ENCODE measurements at places on chromosomes 13 and 19.

- DNase-seq: no peak
These were observed 37.4 kb downstream of the FLT1 start for GRCh38 chr13:28457521-28457920.

GRCh38 chr13:23722726-23723453, 152.7 kb downstream of the TNFRSF19 start:
- DNase-seq: no peak

GRCh38 chr13:27293076-27293691, 22.6 kb downstream of the RASL11A start:
- DNase-seq: no peak

- DNase-seq: no peak
These were observed 8.6 kb downstream of the ZNF544 start for GRCh38 chr19:58237324-58237723.

DNA sequence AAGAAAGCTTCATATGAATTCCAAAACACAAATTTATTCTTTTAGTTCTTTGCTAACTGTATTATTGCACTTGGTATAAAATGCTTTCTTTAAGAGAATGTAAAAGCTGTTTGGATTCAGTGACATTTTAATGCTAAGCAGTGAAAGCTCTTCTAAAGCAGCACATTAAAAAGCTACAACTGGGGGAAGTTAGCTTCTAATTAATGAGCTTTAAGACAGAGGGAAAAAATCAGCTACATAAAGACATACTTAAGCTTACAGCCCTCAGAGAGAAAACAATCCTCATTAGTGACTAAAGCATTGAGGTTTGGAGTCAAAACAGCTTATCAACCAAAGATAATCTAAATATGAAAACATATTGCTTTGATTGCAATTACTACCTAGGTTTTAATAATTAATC, 1222.2 kb upstream of the SPRY2 start:
- no peak for DNase-seq

GRCh38 chr13:54852831-54853230, 1824.2 kb downstream of the OLFM4 start:
- no peak for DNase-seq

GRCh38 chr19:48925240-48925843, 8.2 kb upstream of the DHDH start:
- DNase-seq: no peak

GRCh38 chr19:43798546-43799409, 3.5 kb downstream of the LYPD5 start:
- peak; percentile 51 for DNase-seq

- DNase-seq: no peak
These were observed 87.2 kb upstream of the TNFSF11 start for GRCh38 chr13:42486711-42487198.

DNA sequence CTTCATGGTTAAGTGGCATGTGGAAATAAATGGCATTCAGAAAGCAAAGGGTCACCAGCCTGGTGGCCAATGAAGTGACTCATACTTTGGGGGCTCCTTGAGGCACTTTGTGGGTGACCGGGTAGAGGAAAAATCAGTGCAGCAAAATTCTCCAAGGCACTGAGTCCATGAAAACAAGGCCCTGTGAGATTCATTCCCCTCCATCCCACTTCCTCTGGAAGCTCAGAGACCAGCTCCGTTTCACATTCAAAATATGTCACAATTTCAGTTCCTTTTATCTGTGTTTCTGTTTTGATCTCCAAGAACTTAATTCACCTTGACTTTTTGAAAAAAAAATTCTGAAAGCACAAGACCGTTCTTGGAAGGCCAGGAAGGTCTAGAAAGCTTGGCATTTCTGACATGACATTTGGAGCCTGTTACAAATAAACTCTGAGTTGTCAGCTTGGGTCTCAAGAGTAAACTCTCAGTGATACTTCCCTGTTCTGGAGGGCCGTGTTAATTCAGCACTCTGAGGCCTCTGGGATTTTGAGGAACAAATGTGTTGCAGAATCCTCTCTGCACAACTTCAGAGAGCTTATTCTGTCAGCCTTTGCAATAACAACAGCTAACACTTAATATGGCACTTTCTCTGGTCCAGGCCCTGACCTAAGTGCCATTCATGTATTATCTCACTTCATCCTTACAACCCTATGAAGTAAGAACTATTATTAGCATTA, 6.8 kb downstream of the CYSLTR2 start:
- no peak for DNase-seq

DNA sequence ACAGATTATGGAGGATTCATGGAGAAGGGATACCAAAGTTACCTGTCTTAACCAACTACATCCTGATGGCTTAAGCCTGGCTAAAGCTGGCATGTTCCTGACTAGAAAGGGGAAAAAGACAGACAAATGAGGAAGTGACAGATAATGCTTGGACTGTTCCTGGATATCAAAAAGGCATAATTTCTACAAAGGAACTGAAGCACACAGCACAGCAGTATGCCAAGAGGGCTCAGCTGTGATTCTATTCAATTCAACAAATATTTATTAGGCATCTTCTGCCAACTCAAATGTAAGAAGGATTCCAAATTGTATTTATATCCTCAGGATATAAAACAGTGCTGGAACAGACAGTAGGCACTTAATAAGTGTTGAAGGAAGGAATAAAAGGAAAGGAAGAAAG, 59.5 kb downstream of the KLF12 start:
- DNase-seq: no peak

DNA sequence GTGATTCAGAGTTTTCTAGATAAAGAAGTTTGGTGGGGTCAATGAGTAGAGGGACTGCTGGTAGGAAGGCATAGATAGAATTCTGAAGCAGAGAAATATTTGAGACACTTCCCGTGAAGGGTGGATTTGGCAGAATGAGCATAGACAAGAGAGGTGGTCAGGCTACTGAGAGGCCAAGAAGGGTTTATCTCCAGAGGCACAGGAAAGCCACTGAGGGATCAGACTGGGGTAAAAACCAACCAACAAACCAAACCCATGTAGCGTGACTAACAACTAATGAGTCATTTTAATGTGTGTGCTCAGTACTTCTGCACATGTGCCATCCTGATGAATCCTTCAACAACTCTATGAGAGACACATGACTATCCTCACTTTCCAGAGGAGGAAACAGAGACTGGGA, 60.0 kb upstream of the SERP2 start:
- DNase-seq: no peak

- peak; percentile 28 for DNase-seq
These were observed 441.0 kb downstream of the COG6 start for GRCh38 chr13:40096357-40096901.

Data from activated gamma-delta T cell treated with Interleukin-2 at 50 U/mL for 16 hours (primary cell).